ENCODE measurements at places on chromosomes 3 and 15. TPM values are rescaled to one million over a fixed set of nuclear protein-coding genes. Genes with fewer than 3 reads are reported as not detected.

Gene FOXL2
- total RNA-seq: 0.13 TPM

Gene EIF4A2
- 655 TPM for total RNA-seq

Gene ATP10A
- total RNA-seq: under 0.01 TPM

Gene CCDC54
- not detected for total RNA-seq

Gene SCN11A
- 0.27 TPM for total RNA-seq

Gene TGM4
- 0.13 TPM for total RNA-seq

Gene SKOR1
- total RNA-seq: 0.07 TPM

Gene PATL2
- 0.22 TPM for total RNA-seq

Gene RAD54L2
- 38.1 TPM for total RNA-seq

Gene GADL1
- 1.1 TPM for total RNA-seq

Gene CFAP100
- total RNA-seq: not detected

Gene FBXO40
- total RNA-seq: not detected

Gene SPG11
- total RNA-seq: 66.6 TPM

Gene THRB
- 0.93 TPM for total RNA-seq

Gene ZNF662
- total RNA-seq: 2.4 TPM

Gene KBTBD12
- total RNA-seq: not detected

Gene SLC28A2
- total RNA-seq: not detected

Gene LRRIQ4
- total RNA-seq: 0.07 TPM

Gene FBXL2
- 18.2 TPM for total RNA-seq

Gene KLHL6
- 15.7 TPM for total RNA-seq

Gene STRA6
- total RNA-seq: not detected

Gene C2CD4A
- total RNA-seq: 1.3 TPM
